ENCODE measurements at places on chromosomes 16 and 17. TPM values are rescaled to one million over a fixed set of nuclear protein-coding genes. Genes with fewer than 3 reads are reported as not detected.

DNA sequence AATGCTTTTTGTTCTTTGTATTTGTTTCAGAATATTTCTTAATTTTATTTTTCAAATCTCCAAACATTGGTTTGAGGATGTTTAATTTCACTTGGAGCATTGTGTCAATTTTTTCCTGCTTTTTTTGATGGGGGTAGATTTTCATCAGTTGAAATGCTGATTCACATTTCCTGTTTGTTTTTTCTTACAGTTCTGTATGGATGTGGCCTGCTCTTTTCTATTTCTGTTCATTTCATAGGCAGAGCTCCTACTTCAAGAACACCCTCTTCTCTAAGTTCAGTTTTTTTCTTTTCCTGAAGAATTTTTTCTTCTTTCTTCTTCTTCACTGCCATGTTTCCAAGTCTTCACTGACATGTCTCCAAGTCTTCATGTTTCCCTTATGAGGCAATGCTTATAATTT is 8.8 kb downstream of the MBTD1 start:
- DNase-seq = no peak

DNA sequence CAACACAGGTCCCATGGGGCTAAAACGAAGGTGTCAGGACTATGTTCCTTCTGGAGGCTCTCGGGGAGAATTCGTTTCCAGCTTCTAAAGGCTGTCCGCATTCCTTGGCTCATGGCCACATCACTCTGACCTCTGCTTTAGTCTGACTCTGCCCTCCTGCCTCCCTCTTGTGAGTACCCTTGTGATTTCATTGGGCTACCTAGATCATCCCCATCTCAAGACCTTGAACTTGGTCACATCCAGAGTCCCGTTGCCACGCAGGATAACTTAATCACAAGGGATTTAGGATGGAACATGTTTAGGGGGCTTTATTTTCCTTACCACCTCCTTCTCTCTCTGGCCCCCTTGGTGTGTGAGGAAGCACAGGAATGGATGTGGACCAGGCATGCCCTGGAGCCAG is 160.9 kb upstream of the PLCG2 start:
- DNase-seq = no peak

DNA sequence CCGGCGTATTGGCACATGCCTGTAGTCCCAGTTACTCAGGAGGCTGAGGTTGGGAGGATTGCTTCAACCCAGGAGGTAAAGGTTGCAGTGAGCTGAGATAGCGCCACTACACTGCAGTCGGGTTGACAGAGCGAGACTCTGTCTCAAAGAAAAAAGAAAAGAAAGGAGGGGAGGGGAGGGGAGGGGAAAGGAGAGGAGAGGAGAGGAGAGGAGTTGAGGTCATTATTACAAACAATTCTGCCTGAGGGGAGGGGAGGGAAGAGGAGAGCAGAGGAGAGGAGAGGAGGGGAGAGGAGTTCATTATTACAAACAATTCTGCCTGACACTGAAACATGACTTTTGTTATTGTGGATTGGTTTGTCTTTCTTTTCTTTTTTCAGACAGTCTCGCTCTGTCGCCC is 19.8 kb upstream of the ABCA5 start:
- no peak for DNase-seq

- DNase-seq = no peak
These were observed 46.5 kb downstream of the STX8 start for GRCh38 chr17:9529033-9529700.

GRCh38 chr17:48593840-48594537 is 410 bp upstream of the HOXB5 start:
- DNase-seq = no peak

GRCh38 chr17:1648963-1649843 is 463 bp downstream of the RILP start:
- peak; percentile 98 for DNase-seq

DNA sequence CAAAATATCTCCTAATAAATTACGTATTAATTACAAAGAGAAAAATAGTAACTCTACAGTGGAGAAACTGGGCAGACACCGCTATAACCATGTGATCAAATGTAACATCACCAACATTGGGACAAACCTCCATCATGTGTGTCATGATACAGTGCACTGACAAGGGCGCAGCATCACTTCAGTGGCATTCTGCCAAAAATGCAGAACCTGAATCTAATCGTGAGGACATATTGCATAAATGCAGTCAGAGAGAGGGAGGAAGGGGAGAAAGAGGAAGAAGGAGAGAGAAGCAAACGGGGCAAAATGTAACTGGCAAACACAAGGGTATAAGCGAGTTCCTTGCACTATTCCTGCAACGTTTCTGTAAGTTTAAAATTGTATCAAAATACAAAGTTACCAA is 74.2 kb upstream of the MARCHF10 start:
- DNase-seq = no peak

DNA sequence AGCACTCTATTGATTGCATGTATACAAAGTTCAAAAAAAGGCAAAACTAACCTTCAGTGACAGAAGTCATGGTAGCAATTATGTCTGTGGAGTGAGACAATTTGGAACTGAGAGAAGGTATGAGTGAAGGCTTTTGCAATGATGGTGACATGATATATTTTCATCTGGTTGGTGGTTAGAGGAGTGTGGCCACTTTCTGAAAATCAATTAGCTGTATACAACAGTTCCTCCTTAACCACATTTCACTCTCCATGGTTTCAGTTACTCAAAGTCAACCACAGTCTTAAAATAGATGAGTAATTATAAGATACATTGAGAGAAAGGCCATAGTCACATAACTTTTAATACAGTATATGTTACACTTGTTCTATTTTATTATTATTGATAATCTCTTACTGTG is 26.2 kb downstream of the ADAMTS18 start:
- no peak for DNase-seq

DNA sequence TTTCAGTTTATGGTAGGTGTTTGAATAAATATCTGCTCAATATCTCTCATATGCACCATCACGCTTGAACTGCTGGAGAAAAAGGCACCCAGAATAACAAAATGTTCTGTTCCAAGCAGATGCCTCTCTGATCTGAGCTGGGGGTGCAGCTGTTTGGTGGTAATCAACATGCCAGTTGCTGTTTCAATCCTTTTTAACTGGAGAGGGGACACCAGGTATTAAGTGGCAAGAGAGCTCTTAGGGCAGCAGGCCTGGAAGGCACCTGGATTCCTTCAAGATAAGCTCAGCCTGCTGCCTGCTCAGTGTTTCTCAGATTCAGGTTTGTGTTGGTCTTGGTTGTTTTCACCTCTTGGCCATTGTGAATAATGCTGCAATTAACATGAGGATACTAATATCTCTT is 27.2 kb upstream of the VAT1L start:
- DNase-seq = no peak

GRCh38 chr16:81910366-81910885 is 100.8 kb downstream of the SDR42E1 start:
- no peak for DNase-seq

DNA sequence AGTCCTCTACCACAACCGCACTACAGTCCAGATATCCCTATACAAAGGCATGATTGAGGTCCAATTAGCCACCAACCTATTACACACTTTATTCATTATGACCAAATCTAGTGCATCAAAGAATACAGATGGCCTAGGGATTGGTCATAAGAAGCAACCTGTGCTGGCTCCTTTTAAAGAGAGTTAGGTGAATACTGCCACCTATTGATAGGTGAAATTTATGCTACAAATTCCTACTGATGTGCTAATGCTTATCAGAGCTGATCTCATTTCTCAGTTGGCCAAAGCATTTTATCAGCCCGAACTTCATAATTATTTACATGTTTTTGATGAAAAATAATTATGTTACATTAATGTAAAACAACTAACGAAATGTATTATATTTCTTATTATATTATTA is 166.3 kb downstream of the ANKFN1 start:
- DNase-seq = no peak

DNA sequence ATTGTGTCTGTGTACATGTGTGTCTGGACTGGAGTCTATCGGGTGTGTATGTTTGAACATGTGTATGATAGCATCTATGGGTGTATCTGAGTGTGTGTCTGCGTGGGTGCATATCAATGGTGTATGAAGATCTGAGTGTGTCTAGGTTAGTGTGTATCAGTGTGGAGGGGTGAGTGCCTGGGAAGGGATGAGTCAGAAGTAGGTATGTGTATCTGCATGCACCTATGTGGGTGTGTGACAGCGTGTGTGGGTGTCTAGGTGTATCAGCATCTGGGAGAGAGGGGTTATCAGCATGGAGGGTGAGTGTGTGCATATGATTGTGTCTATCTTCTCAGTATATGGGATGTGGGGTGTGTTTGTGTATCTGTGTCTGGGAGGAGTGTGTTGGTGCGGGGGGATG is 58.2 kb upstream of the LHX1 start:
- no peak for DNase-seq

DNA sequence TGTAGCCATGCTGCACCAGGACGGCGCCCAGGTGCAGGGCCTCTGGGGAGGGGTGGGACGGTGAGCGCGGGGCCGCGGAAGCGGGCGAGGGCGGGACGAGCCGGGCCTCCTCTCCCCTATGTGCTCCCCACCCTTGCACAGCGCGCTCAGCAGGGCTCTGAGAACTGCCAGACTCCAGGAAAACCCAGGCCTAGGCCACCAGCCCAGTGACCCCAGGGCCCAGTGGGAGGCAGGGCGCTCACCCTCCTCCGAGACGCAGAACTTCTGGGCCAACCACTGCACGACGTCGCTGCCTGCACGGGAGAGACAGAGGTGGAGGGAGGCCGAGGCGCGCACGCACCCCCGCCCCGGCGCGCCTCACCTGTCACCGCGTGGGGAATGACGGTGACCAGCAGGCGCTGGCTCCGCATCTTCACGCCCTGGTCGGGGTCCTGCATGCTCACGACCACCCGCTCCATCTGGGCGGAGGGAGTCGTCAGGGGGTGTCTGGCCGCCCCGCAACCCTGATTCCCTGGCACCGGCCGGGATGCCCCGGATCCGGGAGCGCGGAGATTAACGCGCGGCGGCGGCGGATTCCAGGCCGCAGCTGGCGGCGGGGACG is 603 bp downstream of the RGS11 start:
- no peak for DNase-seq

- no peak for DNase-seq
These were observed 190.9 kb downstream of the WWOX start for GRCh38 chr16:78290395-78290794.

DNA sequence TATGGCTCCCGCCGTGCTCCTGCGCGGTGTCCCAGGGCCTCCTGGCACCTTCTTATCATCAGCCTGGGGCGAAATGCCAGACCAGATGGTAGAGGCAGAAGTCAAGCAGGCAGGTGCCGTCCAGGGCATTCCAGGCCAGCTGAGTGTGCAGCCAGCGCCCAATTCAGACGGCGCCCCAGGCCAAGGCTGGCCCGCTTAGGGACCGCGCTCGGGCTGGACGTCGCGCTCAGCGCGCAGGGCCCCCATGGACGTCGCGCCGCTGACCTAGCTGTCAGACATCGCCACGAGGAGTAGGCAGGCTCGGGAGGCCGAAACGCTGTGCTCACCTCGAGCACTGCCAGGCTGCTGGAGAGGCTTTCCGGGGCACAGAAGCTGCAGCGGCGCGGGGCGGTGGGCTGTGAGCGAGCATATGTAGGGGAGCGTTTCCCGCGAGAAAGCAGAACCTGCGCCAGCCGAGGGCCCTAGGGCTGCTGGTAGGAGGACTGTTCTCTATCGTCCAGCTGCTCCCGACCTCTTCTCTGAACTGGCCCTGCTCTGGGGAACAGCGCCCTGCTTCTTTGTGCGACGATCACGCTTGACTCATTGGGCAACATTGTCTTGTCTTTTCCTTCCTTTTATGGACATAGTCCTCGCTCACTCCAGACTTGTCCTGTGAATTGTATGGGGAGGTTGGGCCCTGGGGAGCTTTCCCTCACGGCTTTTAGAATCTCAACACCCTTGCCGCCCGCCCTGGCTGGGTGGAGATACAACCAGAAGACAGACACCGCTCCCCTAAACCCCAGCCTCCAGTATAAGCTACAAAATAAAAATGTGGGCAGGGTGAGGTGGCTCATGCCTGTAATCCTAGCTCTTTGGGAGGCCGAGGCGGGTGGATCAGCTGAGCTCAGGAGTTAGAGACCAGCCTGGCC is 8.4 kb upstream of the CA4 start:
- DNase-seq = no peak

DNA sequence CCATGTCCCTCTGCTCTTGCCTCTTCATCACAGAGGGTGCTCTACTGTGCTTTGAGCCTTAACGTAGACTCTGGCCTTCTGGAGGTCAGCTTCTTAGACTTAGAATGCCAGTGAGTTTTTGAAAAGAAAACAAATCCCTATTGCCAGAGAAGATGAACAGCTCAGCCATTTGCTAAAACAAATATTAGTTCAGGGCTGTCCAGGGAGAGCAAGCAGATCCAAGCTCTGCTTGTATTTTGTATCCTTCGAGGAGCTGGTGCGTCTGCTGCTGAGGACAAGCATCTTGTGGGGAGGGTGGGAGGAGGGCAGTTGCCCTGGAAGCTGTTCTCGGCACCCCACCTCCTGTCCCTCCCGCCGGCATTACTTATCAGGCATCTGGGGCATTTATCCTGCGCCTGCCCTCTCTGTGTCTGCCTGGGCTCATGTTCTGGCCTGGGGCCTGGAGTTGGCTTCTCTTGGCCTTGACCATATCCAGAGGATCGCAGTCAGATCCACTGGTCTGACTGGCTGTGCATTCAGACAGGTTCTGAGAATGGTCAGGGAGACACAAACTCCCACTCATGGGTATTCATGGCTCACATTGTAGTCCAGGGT is 173.1 kb upstream of the NLRP1 start:
- no peak for DNase-seq

GRCh38 chr17:71942626-71943025 is 178.2 kb upstream of the SOX9 start:
- no peak for DNase-seq

GRCh38 chr17:8117980-8118768 is at the start of gene ALOXE3:
Gene ALOXE3, minus strand, starts transcription at chr17:8118514. Its CDS starts 524 bp downstream, at chr17:8117990.
- no peak for DNase-seq

GRCh38 chr17:39360537-39360936 is 40.9 kb downstream of the FBXL20 start:
- no peak for DNase-seq

Gene ITGA2B
- 1.4 TPM for total RNA-seq

Gene HOXB7
- total RNA-seq = 12.8 TPM

Gene QRICH2
- total RNA-seq = 1.3 TPM

Gene OTOP2
- not detected for total RNA-seq

Gene KRT222
- total RNA-seq = 0.26 TPM

Gene KRT36
- not detected for total RNA-seq

Gene HCRT
- total RNA-seq = not detected

Gene KREMEN2
- not detected for total RNA-seq

Gene BCAR1
- 86.5 TPM for total RNA-seq

Gene HBA2
- 248 TPM for total RNA-seq

Gene SLC38A8
- not detected for total RNA-seq

Gene SLC7A6OS
- total RNA-seq = 12.3 TPM

Gene BCO1
- not detected for total RNA-seq

Gene EVPLL
- total RNA-seq = 0.22 TPM

Gene KRT31
- total RNA-seq = not detected

Gene TP53TG3F
- not detected for total RNA-seq

Gene CHST5
- total RNA-seq = not detected

Gene YPEL2
- 35.5 TPM for total RNA-seq

Gene KRTAP9-8
- total RNA-seq = not detected

Gene RBFOX1
- not detected for total RNA-seq
